Hippocampal formation (tissue), 2 donors: ENCODE measurements at places on chromosomes 7 and 10.
A peak's percentile ranks its signal among the peaks of the same experiment; 100 is the strongest.

GRCh38 chr10:100522107-100522801 is 2.6 kb upstream of the SEC31B start:
- no peak for DNase-seq

- no peak for DNase-seq
Observed at GRCh38 chr10:665579-666091, 23.8 kb downstream of the DIP2C start.

DNA sequence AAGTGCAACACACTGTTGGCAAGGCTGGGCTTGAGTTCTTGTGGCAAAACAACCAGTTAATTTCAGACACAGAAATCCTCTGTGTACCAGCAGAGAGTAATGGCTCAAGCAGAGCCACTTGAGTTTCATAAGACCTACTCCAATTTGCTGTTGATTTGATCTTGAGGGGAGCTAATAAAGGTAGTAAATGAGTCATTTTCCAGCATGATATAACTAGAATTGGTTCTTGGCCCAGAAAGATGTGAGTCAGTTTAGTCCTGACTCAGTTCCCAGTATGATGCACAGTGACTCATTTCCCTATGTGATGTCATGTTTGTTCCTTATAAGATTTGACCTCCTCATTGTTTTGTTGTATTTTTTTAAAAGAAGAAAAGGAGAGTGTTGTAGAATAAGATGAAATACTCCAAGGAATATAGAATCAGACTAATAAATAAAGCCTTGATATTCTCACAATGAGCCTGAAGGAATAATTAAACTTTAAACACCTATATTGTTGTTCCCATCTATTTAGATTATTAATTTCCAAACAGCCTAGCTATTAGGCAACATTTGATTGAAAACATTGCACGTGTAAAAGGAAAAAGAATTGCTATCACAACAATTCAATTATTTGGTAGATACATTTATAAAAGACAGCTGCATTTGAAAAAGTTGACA is 186.2 kb downstream of the REEP3 start:
- peak; percentile 35 for DNase-seq

- DNase-seq: no peak
Observed at GRCh38 chr7:121932768-121933167, 59.8 kb downstream of the PTPRZ1 start.

DNA sequence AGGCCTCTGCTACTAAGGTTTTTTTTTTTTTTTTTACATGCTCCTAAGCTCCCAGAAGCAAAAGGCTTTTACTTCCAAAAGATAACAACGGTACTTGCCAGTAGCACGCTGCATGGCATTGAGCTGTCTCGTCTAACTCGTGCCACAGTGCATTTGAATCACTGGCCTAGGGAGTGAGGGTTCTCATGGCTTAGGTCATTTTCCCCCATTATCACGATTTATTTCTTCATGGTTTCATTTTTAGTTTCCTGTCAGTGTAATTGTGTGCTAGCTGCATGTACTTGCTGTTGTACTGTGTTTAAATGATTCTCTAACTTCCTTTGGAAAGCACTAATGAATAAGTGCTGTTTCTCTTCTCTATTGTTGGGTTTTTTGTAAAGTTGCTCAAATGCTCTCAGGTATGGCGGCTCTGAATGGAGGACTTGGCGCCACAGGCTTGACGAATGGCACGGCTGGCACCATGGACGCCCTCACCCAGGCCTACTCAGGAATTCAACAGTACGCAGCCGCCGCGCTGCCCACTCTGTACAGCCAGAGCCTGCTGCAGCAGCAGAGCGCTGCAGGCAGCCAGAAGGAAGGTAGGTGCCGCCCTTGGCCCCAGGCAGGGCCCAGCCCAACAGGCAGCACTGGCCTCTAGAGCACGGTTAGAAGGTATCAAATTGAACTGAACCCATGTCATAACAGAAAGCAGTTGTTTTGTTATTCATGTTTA is 290.5 kb downstream of the USP6NL start:
- no peak for DNase-seq

- no peak for DNase-seq
Observed at GRCh38 chr7:27173956-27174873, at the start of gene HOXA10. HOXA10 (minus strand) TSS chr7:27174320; CDS start chr7:27174306, 14 bp downstream.
